Activated gamma-delta T cell (primary cell): ENCODE measurements at places on chromosomes 6 and 20.

DNA sequence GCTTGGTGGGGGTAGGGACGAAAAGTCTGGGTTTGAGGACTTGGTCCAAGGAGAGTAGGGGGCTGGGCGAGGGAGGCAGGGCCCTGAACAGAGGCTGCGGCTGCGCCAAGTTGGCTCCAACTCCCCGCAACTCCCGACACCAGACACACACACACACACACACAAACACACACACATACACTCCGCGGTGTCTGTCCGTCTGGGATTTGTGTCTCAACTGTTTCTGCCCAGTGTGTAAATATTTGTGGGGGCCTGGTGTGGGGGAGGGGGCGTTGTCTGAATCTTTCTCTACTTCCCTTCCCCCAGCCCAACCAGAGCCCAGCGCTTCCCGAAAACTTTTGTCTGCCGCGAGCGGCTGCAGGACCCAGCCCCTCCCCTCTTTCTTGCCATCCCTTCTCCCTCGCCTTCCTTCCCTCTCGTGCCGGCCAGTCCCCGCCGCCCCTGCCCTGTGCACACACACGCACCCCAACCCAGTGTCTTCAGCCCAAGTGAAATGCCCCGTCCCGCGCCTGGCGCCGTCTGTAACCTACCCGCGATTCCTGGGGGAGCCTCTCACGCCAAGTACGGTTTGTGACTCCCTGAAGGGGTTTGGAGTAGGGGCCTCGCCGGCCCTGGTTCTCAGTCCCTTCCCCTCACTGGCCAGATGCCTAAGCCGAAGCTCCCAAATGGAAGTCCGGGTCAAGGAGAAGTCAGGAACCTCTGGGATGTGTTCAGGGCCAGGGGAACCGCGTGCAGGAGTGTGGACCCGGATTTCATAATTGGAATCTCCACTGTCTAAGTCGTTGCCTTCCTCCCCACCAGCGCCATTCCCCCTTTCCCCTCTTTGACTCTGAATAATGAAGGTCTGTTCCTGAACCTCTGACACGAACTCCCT is 904 bp downstream of the MDFI start:
- no peak for DNase-seq

DNA sequence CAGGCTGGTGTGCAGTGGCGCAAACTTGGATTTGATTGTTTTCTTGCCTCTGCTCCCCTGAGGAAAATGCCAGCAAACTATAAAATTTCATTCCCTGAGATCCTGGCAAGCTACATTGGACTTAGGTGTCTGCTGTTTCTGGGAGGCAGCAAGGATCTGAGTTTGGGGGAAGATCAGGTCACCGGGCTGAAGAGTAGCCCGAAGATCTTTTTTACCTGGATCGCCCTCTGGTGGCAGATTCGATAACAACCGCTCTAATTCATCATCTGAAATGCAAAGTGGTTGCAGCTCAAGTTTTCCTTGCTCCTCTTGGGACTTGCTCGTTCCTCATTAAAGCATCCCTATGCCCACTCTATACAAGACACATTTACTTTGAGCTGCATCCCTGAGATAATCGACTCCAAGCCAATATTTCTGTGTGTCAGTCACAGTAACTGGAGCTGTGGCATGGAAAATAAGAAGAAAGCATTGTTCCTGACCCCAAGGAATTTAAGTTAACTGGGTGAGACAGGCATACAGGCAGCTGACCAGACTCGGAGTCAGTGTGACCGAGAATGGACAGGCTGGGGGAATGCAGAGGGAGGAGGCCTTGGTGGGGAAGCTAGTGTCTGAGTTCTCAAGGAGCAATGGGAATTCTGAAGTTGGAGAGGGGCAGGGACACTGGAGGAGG is 131.8 kb upstream of the PROKR2 start:
- no peak for DNase-seq

- DNase-seq, result no peak
Measured at GRCh38 chr6:39929733-39930461, 4.4 kb downstream of the MOCS1 start.

DNA sequence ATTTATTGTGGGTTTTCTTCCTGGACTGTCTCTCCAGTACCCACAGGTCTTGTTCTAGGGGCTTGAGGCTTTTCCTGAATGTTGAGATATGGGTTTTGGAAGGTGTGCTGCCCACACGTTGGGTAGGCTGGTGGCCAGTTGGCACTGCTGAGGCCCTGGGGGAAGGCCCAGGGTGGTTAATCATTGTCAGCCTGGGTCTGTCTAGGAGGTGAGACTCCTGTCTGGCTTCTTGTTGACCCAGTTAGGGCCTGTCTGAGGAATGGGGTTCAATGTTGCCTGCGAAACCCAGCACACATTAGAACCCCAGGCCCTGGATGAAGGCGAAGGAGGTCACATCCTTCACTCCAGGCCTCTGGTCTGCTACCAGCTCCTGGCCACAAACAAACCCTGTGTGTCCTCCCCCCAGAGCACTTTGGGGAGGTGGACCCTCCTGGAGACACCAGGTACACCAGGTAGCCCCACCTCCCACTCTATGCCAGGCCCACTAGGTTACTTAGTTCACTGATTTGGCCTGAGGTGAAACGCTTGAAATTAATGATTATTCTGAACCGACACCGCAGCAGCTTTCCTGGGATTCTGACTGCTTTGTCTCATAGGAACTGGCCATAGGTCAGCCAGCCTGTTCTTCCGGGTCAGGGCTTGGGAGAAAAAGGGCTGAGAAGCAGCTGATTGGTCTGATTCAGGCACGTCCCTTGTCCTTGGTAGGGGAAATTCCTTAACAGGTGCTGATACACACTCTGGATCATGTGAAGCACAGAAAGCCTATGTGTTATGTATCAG is 15.2 kb downstream of the DNMT3B start:
- DNase-seq, result no peak

- no peak for DNase-seq
Measured at GRCh38 chr6:35016502-35017321, 124.4 kb downstream of the TCP11 start.

- no peak for DNase-seq
Measured at GRCh38 chr20:25544311-25544710, 41.0 kb downstream of the NINL start.

DNA sequence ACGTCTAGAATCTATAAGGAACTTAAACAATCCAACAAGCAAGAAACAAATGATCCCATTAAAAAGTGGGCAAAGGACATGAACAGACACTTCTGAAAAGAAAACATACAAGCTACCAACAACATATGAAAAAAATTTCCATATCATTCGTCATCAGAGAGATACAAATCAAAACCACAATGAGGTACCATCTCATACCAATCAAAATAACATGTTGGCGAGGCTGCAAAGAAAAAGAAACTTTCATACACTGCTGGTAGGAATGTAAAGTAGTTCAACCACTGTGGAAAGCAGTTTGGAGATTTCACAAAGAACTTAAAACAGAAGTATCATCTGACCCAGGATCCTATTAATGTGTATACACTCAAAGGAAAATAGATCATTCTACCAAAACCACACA is 243.9 kb upstream of the RUNX2 start:
- no peak for DNase-seq

GRCh38 chr6:12527339-12527738 is 189.2 kb upstream of the PHACTR1 start:
- DNase-seq, result no peak

DNA sequence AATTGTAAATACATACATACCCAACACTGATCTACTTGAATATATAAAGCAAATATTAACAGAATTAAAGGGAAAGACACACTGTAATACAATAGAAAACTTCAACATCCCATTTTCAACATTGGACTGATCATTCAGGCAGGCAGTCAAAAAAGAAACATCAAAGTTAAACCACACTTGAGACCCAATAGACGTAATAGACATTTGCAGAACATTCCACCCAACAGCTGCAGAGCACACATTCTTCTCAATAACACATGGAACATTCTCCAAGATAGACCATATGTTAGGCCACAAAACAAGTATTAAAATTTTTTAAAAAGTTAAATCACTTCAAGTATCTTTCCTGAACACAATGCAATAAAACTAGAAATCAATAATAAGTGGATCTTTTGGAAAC is 698.2 kb downstream of the COL12A1 start:
- no peak for DNase-seq

DNA sequence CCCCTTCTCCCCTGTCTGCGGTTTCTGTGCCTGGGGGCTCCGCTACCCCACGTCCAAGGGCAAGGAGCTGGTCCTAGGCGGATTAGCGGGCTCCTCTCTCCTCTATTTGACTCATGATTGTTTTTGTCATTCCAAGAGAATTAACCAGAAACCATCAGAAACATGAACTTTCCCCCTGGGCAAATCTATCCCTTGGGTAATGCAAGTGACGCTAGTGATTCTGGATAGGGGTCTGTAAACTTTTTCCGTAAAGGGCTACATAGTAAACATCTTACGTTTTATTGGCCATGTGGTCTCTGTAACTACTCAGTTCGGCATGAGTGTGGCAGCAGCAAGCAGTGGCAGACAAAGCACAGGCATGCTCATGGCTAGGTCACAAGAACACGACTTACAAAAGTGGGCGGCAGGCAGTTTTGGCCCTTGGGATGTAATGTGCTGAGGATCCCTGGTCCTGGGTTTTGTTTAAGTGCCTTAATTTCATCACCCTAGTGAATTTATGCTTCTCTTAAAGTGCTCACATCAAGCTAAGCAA is 654 bp downstream of the CST11 start:
- no peak for DNase-seq

- no peak for DNase-seq
Measured at GRCh38 chr6:1412901-1413300, 23.5 kb downstream of the FOXF2 start.

- DNase-seq, result no peak
Measured at GRCh38 chr20:38173237-38174156, 8.4 kb upstream of the TGM2 start.

DNA sequence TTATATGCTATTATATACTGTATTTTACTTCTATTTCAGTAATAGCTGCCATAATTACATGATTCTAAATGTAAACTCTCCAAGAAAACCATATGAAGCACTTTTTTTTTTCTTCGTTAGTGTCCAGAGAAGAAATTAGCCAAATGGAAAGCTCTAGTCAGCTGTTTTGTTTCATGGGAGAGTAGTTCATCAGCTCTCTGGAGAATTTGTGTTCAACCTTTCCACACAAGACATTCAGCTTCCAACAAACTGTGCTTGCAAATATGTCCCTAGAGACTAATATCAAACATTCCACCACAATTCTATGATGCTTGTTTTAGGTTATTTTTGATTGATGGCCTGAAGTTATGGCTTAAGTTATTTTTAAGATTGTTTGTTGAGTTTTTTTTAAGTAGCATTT is 19.5 kb downstream of the FHL5 start:
- no peak for DNase-seq

DNA sequence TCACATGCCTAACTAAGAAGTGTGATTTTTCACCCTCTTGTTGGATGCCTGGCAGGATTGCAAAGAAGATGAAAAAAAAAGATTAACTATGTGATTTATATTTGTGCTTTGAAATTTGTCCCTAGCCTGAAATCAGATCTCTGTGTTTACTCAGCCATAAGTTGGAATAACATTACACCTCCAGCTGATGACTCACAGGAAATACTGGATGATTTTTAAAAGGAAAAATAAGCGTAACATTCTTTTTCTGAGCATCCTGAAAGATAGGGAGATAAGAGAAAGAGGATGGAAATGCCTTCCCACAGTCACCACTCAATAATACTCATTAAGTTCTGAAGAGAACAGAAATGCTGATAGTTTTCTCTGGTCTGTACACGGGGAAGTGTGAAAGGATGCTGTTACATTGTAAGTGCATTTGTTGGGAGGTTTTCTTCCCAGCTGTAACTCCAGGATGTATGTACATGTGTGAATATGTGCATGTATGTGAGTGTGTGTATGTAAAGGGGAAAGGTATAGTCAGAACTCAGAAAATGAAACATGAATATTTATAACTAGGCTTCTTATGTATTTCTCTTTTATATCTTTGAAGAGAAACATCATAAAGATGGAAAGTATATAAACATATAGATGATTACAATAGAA is 37.4 kb upstream of the RIPPLY2 start:
- no peak for DNase-seq

DNA sequence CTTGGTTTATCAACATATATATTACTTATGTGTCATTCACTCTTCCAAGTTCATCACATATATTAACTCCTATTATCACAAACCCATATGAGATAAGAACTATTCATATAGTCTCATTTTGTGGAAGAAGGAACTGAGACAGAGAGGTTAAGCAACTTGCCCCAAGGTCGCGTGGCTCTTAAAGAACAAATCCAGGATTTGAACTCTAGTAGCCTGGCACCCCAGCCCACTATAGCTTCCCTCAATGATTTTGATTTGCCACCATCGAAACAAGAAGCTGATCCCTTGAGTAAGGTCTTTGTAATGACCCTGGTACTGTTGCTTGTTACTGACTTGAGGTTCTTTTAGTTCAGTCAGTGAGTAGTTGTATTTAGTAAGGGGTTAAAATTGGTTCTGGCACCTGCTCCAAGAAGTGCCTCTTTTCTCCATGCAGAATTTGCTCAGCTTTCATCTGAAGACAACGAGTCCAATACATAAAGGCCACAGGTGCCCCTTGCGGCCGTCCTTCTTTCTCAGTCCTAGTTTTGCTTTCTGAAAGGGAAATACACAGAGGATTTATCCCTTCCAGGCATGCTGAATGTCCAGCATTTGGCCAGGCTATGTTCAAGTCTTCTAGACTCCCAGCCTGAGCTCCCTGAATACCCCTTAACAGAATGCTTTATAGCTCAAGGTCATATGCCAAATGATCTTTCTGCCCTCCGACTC is 253.0 kb downstream of the TBC1D7 start:
- DNase-seq, result no peak

DNA sequence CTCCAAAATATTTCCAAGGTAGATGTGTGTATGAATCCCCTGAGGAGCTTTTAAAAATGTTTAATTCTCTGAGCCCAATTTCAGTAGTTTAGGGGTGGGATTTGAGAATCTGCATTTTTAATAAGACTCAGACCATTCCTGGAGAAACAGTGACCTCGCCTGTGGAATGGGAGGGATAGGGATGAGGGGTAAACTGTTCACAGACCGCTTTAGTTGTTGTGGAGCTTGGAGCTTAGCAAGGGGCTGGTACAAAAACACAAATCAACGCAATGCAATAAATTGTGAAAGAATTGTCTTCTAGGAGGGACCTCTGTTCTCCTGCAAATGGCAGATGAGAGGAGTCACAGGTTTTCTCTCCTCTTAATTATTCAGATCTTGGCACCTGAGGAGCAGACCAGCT is 239.3 kb upstream of the SULF2 start:
- no peak for DNase-seq

DNA sequence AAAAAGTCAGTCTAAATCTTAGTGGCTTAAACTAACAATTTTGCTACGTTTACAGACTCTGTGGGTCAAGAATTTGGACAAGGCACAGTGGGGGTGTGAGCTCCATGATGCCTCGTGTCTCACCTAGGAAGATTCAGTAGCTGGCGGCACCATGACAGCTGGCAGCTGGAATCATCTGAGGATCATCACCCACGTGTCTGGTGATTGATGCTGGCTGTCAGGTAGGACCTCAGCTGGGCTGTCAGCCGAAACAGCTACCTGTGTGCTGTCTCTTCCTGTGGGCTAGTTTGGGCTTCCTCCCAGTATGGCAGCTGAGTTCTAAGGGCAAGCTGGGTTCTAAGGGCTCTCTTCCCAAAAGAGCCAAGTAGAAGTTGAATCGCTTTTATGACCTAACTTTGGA is 26.4 kb upstream of the DLGAP4 start:
- no peak for DNase-seq
